ENCODE measurements at places on chromosomes 5 and 9. TPM values are rescaled to one million over a fixed set of nuclear protein-coding genes. Genes with fewer than 3 reads are reported as not detected.

The SRD5A1 gene
- 5.5 TPM for total RNA-seq

The MEF2C gene
- 48.6 TPM for total RNA-seq

The ZNF366 gene
- total RNA-seq: 0.96 TPM

The C1QTNF2 gene
- total RNA-seq: not detected

The SH3RF2 gene
- total RNA-seq: 4.8 TPM

The AK8 gene
- 0.48 TPM for total RNA-seq

The POLR3G gene
- 2.9 TPM for total RNA-seq

The AJM1 gene
- total RNA-seq: 1.4 TPM

The PCDHA1 gene
- 5.3 TPM for total RNA-seq

Data from umbilical cord (tissue), 2 donors.